ENCODE measurements at places on chromosomes 7 and 10.

DNA sequence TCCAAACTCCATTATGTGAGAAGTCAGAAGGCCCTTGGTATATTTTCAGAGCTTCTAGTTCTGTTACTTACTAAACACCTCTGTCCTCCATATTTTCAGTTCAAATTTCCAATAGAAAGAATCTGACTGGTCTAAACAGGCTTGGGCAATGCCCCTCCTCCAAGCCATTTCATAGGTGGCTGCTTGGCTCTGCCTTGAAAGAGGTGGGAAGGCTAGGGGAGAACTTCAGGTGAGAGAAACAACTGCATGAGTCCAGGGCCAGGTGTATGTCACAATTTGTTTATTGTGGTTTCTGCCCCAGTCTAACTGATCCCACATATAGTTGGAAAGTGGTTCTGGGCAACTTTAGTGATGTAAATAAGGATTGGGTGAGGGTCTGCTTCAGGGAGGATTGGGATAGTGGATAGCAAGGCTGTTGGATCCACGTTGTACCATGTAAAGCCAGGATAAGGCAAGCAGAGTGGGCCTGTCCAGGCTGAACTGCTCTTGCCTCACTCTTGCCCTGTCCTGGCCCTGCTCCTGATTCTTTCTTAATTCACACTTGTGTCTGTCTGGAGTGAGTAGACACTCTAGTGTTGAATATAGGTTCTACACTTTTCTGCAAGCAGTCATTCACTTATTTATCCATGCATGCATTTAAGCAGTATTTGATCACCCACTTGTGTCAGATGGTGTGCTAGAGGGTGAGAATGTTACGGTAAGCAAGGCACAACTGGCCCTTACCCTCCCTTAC is 67.5 kb upstream of the COMTD1 start:
- no peak for DNase-seq

DNA sequence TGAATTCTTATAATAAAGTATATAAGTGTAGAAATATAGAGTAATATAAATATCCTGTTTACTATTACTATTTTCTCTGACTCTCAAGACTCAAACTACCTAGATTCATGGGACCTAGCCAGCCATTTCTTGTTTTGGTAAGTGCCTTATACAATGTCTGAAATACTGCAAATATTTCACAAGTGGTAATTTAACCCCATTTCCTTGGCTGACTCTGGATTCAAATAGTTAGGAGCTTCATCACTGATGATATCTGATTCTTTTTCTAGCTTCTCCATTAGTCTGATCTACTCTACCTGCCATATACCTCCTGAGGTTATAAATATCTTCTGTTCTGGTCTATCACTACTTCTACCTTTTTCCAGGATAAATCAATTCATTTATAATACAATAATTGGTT is 6.4 kb upstream of the RALA start:
- DNase-seq, result no peak

DNA sequence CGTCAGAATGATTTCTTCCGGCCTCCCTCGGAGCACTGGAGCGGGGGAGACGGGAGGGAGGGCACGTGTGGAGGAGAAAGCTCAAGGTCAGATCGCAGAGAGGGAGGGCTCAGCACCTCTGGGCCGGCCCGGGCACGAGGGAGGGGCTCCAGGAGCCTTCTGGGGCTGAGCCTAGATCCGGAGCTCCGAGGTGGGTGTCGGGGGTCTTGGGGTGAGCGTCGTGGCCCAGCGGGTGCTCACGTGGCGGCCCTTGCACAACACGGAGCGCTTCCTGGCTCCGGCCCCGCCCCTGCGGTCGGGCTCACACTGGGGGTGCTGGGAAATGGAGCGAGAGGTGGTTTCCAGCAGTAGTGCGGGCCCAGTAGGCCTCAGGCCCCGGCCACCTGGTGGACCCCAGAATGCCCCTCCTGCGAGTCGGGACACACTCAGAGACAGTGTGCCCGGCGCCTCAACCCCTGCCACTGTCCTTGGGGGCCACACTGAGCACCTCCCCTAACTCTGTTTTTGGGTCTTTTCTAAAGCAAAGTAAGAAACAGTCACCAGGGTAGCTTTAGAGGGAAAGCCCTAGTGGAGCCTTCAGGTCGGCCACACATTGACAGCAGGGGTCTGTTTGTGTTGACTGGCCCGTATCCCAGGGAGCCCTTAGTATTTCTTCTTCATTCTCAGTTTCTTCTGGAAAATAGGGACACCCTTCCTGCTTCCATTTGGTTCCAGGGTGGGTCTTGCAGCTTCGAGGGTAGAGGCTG is 798 bp downstream of the PPIF start:
- peak; percentile 74 for DNase-seq

DNA sequence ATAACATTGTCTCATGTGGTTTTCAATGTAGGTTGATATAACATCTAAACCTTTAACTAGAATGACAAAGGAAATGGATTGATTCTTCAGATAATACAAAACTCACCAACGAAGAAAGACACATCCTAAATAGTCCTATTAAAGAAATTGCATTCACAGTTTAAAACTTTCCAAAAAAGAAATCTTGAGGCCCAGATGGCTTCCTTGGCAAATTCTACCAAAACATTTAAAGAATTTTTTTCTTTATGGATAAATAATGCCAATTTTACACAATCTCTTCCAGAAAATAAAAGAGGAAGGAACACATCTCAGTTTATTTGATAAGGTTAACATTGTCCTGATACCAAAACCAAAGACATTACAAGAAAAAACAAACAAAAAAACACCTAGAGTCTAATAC is 349.5 kb downstream of the CALN1 start:
- DNase-seq, result no peak

GRCh38 chr10:4538016-4538415 is 288.0 kb upstream of the AKR1E2 start:
- no peak for DNase-seq
